NCI-H1105 treated with DMSO at 0.1 percent for 48 hours (cell line): ENCODE measurements at places on chromosomes 6 and 20.

DNA sequence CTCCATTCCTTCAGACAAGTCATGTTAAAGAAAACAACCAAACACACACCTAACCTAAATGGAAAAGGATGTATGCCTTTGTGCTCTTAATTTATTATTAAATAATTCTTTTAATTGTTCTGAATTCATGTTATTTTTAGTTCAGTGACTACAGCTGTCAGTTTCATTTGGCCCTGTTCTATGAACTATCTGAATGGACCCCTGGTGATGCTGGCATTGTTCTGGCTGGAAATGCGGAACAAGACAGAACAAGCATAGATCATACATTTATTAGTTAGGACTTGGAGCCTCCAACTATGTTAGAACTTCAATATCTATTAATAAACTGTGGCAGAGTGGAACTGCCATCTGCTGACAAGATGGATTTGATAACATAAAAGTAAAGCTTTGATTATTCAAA lies 5.7 kb downstream of the MAP3K7 start:
- no peak for DNase-seq

GRCh38 chr20:25632940-25633790 lies 9.4 kb upstream of the NANP start:
- DNase-seq = no peak

GRCh38 chr6:21588481-21589351 lies 4.8 kb upstream of the SOX4 start:
- peak; percentile 95 for DNase-seq

GRCh38 chr6:93139408-93140081 lies 279.8 kb downstream of the EPHA7 start:
- DNase-seq = no peak

DNA sequence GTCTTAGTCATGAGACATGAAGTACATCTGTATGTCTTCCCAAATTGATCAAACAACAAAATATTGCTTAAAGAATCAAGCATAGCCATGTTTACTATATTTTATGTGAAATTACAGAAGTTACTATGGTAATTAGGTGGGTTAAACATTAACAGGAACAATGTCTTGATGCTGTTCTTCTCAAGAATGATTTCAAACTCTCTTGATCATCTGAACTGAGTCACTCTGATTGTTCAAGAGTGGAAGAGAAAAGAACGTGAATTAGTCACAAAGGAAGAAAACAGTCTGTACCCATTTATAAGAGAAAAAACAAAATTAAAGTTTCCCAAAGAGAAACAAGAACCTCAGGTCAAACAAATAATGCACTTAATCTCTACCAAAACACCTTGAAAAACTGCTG lies 62.2 kb upstream of the NUP153 start:
- no peak for DNase-seq

DNA sequence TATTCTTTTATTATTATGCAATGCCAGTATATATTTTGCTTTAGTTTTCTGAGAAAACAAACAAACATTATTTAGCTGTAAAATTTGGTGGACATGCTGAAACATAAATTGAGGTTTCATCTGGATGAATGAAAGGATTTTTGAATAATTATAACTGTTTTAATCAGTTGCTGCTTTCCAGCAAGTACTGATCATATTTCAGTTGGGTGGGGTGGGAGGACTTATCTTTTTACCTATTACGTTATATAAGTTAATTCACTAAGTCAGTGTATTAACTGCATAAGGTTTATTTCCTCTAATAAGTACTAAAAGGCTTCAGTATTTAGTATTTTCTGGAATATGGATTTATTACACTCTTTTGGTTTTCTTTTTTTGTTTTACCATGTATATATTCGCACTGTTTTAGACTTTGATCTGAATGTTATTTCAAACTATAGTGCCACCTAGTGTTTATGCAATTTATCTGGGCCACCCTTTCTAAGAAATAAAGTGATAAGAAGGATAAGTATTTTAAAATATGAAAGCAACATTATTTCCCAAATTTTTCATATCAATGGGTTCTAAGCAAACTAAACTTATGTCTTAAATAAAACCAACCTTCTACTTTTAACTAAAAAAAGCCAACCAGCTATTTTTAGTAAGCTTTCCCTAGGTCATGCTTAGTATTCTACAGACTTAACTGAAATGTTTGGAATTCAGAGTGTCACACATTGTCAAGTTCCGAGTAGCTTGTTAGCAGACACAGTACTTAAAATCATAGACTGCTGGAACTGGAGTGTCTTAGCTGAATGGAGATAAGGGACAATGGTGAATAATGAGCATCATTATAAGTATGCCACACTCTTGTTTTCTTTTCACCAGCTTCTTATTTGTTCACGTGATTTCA lies 105.4 kb upstream of the MCHR2 start:
- peak; percentile 60 for DNase-seq

GRCh38 chr6:70180183-70180900 lies 122.5 kb downstream of the COL9A1 start:
- DNase-seq = no peak

GRCh38 chr6:33490198-33490597 lies 35.8 kb downstream of the ZBTB9 start:
- DNase-seq = no peak

- DNase-seq = no peak
Measured at GRCh38 chr6:110495949-110496348, 19.5 kb upstream of the SLC22A16 start.

DNA sequence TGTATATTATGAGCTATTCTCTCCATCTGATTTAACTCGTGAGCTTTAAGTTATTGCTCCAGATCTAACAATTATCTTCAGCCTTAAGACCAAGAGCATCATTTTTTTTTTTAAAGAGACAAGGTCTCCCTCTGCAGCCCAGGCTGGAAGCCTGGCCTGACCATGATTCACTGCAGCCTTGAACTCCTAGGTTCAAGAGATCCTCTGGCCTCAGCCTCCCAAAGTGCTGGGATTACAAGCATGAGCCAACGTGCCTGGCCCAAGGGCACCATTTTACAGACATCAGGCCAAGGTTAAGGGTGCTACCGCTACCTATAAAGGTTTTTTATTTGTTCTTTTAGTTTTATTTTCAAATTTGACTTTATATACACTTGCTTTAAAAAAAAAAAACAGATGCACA lies 2.3 kb downstream of the SUPT3H start:
- no peak for DNase-seq

- DNase-seq = peak; percentile 81
Measured at GRCh38 chr20:43187476-43188233, 2.1 kb downstream of the PTPRT start.

- no peak for DNase-seq
Measured at GRCh38 chr20:39899881-39900280, 789.2 kb downstream of the MAFB start.

GRCh38 chr6:7142918-7143475 lies 35.2 kb downstream of the RREB1 start:
- peak; percentile 99 for DNase-seq

DNA sequence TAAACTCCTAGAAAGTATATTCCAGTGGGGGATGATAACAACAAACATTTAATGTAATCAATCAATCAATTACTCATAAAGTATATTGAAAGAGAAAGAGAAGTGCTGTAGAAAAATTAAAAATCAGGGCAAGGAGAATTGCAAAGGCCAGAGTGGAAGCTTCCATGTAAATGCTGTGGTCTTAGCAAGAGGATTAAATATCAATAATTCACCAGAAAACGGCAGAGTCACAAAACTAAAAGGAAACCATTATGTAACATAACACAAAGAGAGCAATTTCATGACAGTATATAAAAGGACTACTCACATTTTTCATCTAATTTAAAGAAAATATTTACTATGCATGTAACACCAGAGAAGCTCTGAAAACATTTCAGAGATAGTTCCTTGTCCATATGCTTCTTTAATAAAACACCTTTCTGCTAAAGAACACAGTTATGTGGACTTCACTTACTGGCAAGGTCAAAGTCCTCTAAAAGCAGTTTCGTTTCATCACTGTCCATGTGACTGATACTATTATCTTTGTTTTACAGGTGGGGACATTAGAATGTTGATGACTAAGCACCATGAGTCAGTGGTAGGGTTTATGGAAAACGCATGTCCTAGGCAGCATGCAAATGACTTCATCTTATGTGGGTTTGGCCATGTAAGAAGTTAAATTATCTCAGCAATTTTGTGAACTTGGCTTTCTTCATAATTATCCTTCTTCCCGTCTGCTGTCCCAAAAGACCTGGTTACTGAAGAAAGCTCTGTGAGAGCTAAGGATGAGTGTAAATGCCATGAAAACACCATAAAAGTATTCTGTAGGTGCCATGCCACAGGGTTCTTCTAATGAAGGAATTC lies 185.8 kb upstream of the TENT5A start:
- DNase-seq = no peak
